Right lobe of liver (tissue), 6 donors: ENCODE measurements at places on chromosomes 11 and 22.

- DNase-seq, result no peak
Measured at GRCh38 chr11:69360606-69361005, 66.7 kb downstream of the MYEOV start.

DNA sequence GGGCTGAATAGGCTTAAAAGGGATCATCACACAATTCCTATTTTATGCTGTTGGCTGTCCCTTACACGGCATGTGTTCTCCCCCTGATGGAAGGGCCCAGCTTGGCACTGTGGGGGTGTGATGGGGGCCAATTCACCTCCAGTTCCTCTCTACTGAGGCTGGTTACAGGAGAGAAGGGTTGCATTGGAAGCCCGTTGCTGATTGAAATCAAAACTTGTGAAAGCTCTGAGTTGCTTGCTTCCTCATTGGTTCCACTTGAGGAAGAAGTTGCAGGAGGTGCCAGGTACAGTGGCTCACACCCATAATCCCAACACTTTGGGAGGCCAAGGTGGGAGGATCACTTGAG, 13.3 kb upstream of the PRG2 start:
- DNase-seq, result no peak

- DNase-seq, result no peak
Measured at GRCh38 chr11:108286956-108287355, 64.1 kb downstream of the ATM start.

DNA sequence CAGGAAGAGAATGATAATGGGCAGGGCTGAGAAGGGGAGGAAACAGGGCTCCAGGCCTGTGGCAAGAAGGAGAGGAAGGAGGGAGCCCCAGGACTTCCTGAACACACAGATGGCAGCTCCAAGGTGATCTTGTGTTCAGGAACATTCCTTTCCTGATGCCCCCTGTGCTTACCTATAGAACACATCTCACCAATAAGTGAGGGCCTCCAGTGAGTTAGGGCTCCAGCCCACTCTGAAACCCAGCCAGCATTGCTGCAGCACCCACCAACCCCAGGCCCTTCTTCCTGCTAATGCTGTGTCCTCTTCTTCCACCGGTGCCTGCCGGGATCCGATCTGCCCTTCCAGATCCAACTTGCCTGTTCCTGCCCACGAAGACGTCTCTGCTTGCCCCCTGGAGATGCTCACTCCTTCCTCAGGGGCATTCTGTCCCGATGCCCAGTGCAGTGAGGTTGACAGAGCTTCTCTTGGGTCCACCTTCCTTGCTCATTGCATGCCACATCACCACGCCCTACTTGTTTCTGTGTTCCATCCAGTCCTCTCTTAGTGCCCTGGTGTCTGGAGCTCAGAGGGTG, 17.4 kb downstream of the ANKK1 start:
- no peak for DNase-seq

GRCh38 chr11:69169479-69169878, 13.7 kb downstream of the SMIM38 start:
- no peak for DNase-seq

DNA sequence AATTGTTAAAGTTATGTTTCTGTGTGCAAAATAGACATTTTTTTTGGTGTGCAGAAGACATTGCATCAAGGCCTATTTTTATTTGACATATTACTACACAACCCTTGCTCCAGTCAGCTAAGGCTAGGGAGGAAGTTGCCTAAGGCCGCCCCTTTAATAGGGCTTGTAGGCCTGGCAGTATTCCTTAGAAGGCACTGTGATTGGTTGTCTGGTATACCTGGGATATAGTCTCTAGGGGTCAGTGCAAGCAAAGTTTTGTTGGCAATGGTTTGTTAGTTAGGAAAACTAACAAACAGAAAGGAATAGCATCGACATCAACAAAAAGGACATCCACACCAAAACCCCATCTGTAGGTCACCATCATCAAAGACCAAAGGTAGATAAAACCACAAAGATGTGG, 16.9 kb downstream of the CCDC15 start:
- DNase-seq, result no peak

GRCh38 chr11:15653191-15653710, 538.5 kb downstream of the INSC start:
- DNase-seq, result no peak

- DNase-seq, result no peak
Measured at GRCh38 chr11:35084817-35085440, 54.0 kb upstream of the CD44 start.

DNA sequence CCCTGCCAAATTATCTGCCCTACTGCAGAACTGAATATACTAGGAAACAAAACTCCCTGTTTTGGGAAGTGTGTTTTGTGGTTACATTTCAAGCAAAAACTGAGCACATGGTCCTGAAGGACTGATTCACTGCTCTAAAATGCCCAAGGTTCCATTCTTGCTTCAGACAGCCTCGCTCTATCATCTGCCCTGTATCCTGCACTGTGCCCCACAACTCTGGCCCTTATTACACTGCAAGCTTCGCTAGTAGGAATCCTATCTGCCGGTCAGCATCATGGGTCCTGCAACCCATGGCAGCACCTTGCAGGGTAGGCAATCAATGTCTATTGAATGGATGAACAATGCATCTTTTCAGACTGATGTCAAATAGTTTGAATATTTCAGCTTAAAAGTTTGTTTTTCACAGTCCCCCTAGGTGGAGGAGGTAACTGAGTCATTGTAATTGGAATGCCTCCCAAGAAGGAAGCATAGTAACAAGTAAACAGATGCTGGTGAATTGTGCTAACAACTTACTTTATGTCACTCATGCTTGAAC, 21.3 kb downstream of the LAYN start:
- DNase-seq, result no peak

DNA sequence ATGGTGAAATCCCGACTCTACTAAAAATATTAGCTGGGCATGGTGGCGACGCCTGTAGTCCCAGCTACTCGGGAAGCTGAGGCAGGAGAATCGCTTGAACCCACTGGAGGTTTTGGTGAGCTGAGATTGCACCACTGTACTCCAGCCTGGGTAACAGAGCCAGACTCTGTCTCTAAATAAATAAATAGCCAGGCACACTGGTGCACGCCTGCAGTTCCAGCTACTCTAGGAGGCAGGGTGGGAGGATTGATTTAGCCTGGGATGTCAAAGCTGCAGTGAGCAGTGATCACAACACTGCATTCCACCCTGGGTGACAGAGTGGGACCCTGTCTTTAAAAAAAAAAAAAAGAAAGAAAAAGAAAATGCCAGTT, 17.4 kb downstream of the SUSD2 start:
- DNase-seq, result no peak

DNA sequence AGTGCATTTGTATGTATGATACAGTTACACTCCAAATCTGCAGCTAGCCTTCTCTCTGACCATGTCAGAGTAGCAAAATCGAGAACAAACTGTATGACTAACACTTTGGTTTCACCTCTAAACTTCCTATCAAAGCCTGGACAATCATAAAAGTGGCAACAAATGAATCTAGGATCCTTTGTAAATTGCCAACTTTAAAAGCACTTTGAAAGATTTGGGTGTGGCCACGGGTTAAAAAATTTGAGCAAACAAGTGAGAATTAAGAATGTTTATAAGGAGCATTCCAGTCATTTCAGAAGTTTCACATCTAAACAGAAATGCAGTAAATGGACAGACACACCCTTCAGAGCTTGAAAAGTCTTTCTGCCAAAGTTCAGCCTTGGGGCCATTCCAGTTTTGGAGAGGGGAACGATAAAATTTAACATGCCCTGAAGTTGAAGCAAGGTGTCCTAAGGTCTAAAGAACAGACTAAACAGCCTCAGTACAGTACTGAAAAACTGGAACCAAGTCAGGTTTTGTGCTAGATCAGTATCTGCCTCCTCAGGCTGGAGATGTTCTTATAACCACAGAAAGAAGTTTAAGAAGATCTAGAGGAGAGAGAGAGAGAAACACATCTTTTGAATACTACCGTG, 181.9 kb upstream of the BDNF start:
- DNase-seq, result no peak

DNA sequence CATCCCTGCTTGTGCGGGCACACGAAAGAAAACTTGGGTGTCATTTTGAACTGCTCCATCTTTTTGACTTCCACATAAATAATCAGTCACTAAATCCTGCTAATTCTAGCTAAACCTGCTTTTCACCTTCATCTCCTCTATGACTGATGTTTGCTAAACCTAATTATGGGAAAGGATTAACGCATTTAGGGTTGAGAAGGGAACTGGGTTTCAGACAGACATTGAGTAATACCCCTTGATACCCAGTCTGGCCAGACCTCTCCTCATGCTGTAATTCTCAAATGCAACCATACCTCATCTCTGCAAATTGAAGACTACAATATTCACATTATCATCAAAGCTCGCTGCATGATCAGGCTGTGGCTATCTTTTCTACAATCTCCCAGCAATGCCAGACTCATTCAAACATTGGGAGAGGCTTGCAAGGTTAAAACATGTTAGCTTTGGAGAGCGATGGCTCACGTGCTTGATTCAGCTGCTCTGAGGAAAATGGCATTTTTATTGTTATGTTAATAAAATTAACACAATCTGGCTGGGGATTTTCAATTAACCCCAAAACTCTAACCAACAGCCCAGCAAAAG, 2.4 kb downstream of the HPS4 start:
- DNase-seq, result no peak

- DNase-seq, result no peak
Measured at GRCh38 chr22:44351037-44351436, 38.3 kb upstream of the SHISAL1 start.

DNA sequence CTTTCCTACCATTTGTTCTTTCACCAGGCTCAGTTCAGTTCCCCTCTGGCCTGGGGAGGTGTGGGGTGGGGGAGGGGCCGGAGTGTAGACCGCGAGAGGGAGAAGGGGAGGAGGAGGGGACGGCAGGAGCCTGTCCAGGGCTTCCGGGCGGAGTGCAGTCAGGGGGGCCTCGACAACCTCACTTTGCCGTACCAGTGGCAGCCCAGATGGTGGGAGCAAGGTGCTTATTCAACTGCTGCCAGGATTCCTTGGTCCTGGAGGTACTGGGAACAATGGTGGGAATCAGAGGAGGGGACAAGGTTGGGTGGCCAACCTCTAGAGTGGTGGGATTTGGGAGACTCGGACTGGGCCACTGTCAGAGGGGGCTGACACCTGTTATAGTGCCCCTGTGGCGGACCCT, 1.2 kb downstream of the BACE1 start:
- DNase-seq, result peak; percentile 56

- DNase-seq, result no peak
Measured at GRCh38 chr11:119134389-119134978, 13.1 kb downstream of the HINFP start.

DNA sequence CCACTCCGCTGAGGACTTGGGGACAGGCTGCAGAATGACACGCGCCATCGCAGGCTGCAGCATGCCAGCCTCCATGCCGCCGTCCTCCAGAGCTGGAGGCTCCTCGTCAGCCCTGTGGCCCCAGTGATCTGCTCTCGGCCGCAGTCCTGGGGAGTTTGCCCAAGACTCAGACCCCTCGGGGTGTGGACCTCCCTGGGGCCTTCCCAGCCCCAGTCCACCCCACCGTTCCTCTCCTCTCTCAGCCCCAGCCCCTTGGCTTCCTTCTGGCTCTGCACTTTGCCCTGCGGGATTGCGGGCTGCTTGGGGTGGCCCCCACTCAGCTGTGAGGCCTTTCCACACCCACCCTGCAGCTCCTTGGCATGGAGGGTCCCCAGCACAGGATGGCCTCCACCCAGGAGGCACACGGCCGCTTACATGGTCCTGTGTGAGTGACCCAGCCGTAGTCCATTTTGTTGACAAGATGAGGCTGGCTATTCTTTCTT, 414.9 kb downstream of the TBC1D22A start:
- no peak for DNase-seq

- no peak for DNase-seq
Measured at GRCh38 chr11:72930008-72930407, 115.8 kb downstream of the ATG16L2 start.

- no peak for DNase-seq
Measured at GRCh38 chr22:29992341-29993275, 87.7 kb upstream of the HORMAD2 start.

GRCh38 chr11:96424693-96425092, 34.9 kb downstream of the JRKL start:
- no peak for DNase-seq

- DNase-seq, result no peak
Measured at GRCh38 chr11:120713296-120713695, 201.7 kb downstream of the GRIK4 start.
